Endothelial cell of umbilical vein (primary cell): ENCODE measurements at places on chromosomes 5 and 9. TPM values are rescaled to one million over a fixed set of nuclear protein-coding genes. Genes with fewer than 3 reads are reported as not detected.

DNA sequence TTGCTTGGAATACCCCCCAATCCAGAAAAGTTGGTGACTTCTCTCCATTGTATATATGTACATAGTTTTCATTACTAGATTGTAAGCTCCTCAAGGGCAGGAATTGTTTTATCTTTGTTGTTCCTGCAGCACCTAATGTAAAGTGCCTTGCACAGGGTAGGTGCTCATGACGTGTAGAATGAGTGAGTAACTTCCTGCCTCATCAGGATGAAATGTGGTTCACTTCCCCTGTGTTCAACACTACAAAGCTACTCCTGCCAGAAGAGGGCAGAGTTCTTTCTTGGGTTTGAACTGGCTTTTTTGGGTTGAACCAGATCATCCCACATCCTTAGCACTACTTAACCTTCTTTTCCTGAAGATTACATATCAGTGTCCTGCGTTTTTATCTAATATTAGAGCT, 23.9 kb downstream of the GTF3C4 start:
- H3K27ac ChIP-seq = no peak overlapping the region
- H3K36me3 ChIP-seq = peaks cover 6% of the 10 kb centered on the region
- no peak for DNase-seq
- H3K4me3 ChIP-seq = no peak overlapping the region
- H3K4me1 ChIP-seq = no peaks in the 10 kb centered on the region

DNA sequence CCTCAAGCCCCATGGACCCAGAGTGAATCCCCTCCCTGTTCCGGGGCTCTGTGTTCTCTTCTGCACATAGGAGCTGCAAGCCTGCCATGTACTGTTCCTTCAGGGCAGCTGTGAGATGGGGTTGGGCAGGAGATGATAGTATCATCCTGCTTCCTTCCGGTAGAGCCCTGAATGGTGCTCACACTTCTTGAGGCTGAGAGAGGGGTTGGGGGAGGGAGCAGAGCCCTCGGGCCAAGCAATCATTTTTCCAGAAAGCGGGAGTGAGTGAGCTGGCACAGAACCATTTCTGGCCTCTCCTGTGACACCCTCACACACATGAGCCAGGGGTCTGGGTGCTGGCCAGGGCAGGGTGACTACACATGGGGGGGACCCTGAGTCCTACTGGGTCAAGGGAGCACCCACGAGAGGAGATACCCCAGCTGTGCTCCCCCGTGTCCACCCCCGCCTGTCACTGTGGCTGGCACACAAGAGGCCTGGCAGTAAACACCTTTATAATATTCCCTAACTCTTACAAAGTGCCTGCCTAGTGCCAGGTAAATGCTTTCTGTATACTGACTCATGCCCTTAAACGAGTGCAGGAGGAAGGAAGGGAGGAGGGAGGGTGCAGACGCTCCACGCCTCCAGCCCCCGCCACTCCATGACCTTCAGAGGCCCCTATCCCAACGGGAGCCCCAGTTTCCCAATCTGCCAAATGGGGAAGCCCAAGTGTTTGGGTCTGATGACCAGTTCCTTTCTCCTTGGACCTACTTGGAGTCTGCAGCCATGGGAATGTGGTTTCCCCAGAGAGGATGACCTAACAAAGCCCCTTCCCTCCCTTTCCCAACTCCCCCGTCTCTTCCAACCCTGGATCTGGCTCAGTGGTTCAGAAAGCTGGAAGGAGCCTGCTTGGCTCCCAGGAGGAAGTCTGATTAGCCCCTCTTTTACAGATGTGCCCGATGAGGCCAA, 15.5 kb downstream of the AKNA start:
- no peak overlapping the region for H3K4me3 ChIP-seq
- H3K27ac ChIP-seq = peak overlapping the region; percentile 17
- H3K4me1 ChIP-seq = peaks cover 18% of the 10 kb centered on the region
- H3K36me3 ChIP-seq = peaks cover 21% of the 10 kb centered on the region
- H3K27me3 ChIP-seq = no peaks in the 10 kb centered on the region
- DNase-seq = peak; percentile 13

RAD17 gene
- 18.4 and 21.9 TPM in 2 replicates for total RNA-seq

GRCh38 chr5:163458778-163459385, 1.0 kb downstream of the NUDCD2 start:
- no peaks in the 10 kb centered on the region for H3K27me3 ChIP-seq
- H3K4me3 ChIP-seq = peak overlapping the region; percentile 92
- no peaks in the 10 kb centered on the region for H3K36me3 ChIP-seq
- peaks cover 21% of the 10 kb centered on the region for H3K4me1 ChIP-seq

DNA sequence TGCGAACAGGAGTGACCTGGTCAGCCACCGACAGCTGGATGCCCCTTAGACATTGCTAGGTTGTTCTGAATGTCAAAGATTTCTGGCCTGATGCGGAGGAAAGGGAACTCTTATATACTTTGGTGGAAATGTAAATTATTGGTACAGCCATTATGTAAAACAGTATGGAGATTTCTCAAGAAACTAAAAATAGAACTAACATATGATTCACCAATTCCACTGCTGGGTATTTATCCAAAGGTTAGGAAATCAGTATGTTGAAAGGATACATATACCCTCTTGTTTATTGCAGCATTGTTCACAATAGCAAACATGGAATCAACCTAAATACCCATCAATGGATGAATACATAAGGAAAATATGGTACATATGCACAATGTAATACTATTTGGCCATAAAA, 31.8 kb downstream of the DMRT3 start:
- H3K27me3 ChIP-seq = no peaks in the 10 kb centered on the region
- DNase-seq = no peak
- no peak overlapping the region for H3K4me3 ChIP-seq
- no peak overlapping the region for H3K27ac ChIP-seq

FCN2 gene
- not detected in 2 replicates for total RNA-seq

GRCh38 chr5:180594311-180595045, 3.2 kb upstream of the SCGB3A1 start:
- H3K27me3 ChIP-seq = peaks cover 31% of the 10 kb centered on the region
- no peaks in the 10 kb centered on the region for H3K4me1 ChIP-seq
- DNase-seq = no peak
- H3K27ac ChIP-seq = no peak overlapping the region
- H3K4me3 ChIP-seq = no peak overlapping the region

GRCh38 chr9:37534901-37535300, 41.3 kb downstream of the FBXO10 start:
- no peak for DNase-seq
- H3K4me3 ChIP-seq = no peak overlapping the region
- H3K4me1 ChIP-seq = no peaks in the 10 kb centered on the region
- no peak overlapping the region for H3K27ac ChIP-seq
- H3K27me3 ChIP-seq = no peaks in the 10 kb centered on the region

GRM6 gene
- not detected in 2 replicates for total RNA-seq

PCDHB14 gene
- total RNA-seq = 0.55 and 1.0 TPM in 2 replicates

PDLIM4 gene
- 65.7 and 69.8 TPM in 2 replicates for total RNA-seq

CLIC3 gene
- total RNA-seq = not detected in 2 replicates

SLC2A8 gene
- 17.0 and 19.3 TPM in 2 replicates for total RNA-seq

- H3K27ac ChIP-seq = no peak overlapping the region
- DNase-seq = no peak
- no peak overlapping the region for H3K4me3 ChIP-seq
- no peaks in the 10 kb centered on the region for H3K36me3 ChIP-seq
- no peaks in the 10 kb centered on the region for H3K4me1 ChIP-seq
Observed at GRCh38 chr5:169494941-169495548, 88.5 kb upstream of the SPDL1 start.

- H3K4me1 ChIP-seq = peaks cover under 1% of the 10 kb centered on the region
- no peak overlapping the region for H3K27ac ChIP-seq
- no peak for DNase-seq
- H3K36me3 ChIP-seq = no peaks in the 10 kb centered on the region
- no peak overlapping the region for H3K4me3 ChIP-seq
Observed at GRCh38 chr5:149416987-149417710, 38.1 kb upstream of the IL17B start.

GRCh38 chr9:93009337-93010015, 49.0 kb upstream of the SUSD3 start:
- DNase-seq = no peak
- H3K27ac ChIP-seq = no peak overlapping the region
- H3K36me3 ChIP-seq = no peaks in the 10 kb centered on the region
- H3K4me3 ChIP-seq = no peak overlapping the region
- H3K27me3 ChIP-seq = no peaks in the 10 kb centered on the region

GRCh38 chr5:33938507-33938796, 2.3 kb downstream of the RXFP3 start:
- peaks cover 49% of the 10 kb centered on the region for H3K27me3 ChIP-seq
- no peak overlapping the region for H3K27ac ChIP-seq
- H3K4me3 ChIP-seq = no peak overlapping the region
- no peak for DNase-seq

- DNase-seq = no peak
- H3K27ac ChIP-seq = no peak overlapping the region
- no peaks in the 10 kb centered on the region for H3K36me3 ChIP-seq
- no peak overlapping the region for H3K4me3 ChIP-seq
Observed at GRCh38 chr5:59182760-59183159, 599.9 kb downstream of the RAB3C start.

GRCh38 chr5:17796757-17797396, 162.6 kb downstream of the TAF11L14 start:
- peak; percentile 77 for DNase-seq
- H3K36me3 ChIP-seq = no peaks in the 10 kb centered on the region
- H3K27ac ChIP-seq = no peak overlapping the region
- no peaks in the 10 kb centered on the region for H3K27me3 ChIP-seq
- peaks cover 3% of the 10 kb centered on the region for H3K4me1 ChIP-seq

SMIM32 gene
- total RNA-seq = not detected in 2 replicates

DNA sequence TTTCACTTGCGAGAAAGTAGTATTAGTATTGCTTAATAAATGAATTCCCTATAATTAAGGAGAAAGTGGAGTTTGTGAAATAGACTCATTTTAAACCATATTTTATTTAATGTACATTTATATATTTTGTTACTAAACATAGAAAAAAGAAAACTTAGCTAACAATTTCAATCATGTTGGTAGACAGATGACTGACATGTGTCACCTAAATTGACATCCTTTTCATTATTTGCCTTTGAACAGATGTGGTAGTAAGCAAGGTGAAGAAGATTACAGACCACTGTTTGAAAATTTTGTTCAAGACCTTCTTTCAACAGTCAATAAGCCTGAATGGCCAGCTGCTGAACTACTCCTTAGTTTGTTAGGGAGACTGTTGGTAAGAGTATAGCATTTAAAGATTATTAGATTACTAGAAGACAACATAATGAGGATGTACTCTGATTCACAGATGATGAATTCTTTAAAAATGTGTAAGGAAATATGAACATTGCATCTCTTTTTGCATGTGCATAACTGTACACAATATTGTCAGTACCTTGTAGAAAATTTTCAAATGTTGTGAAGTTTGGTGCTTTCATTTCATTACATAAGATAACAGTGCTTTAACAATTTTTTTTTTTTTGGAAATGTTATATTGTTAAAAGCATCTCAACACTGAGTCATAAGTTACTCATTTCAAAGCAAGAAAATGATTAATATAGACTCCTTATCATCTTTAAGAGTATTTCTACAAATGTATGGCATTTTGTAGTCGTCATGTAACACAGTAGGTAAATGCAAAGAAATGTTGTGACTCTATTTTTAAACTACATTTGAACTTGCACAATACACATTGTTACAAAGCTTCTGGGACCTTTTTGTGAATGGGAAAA, 139.5 kb downstream of the NIPBL start:
- peaks cover 2% of the 10 kb centered on the region for H3K36me3 ChIP-seq
- H3K27ac ChIP-seq = no peak overlapping the region
- no peak overlapping the region for H3K4me3 ChIP-seq
- no peaks in the 10 kb centered on the region for H3K27me3 ChIP-seq
- DNase-seq = no peak

ANKRD18B gene
- 10.9 and 12.2 TPM in 2 replicates for total RNA-seq

PGM5 gene
- total RNA-seq = 1.4 and 1.9 TPM in 2 replicates

DNA sequence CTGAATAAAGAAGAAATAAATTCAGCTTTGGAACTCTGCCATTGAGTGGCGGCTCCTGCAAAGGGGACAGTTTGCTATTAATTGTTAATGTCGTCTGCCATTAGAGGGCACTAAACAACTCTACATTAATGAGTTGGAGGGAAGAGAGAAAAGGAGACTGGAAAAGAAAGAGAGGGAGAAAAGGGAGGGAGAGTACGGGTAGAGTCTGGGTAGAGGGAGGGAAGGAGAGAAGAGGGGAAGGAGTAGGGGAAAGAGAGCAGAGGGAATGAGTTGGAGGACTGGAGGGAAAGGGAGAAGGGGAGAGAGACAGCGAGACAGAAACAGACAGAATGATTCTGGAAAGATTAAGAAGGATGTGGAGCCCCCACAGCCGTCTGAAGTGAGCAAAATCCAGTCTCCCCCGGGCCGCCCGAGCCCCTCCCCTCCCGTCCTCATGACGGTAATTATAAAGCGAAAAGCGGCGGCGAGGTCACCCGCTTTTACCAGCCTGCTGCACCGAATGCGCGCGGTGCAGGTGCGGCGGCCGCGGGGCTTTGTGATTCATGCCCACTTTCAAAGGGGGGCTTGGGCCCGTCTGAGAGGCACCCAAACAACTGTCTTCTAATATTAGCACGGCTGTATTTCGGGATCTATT, 1.9 kb upstream of the FST start:
- H3K36me3 ChIP-seq = no peaks in the 10 kb centered on the region
- no peak overlapping the region for H3K27ac ChIP-seq
- H3K4me3 ChIP-seq = peak overlapping the region; percentile 54
- DNase-seq = peak; percentile 72
- peaks cover 34% of the 10 kb centered on the region for H3K27me3 ChIP-seq

DNA sequence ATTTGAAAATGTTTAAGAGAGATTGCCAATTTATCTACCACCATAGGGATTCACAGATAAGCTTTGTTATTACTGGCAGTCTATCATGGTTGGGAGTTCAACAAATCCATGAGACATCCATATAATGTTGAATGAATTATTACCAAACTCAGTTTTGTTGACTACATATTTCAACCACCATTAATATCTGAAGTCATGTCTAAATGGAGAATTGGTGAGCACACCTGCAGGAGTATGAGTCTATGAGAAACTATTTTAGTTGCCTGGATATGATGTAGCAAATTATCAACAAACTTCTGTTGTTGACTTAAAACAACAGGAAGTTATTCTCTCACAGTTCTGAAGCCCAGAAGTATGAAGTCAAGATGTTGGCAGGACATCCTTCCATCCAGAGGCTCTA, 126.8 kb upstream of the FBXL7 start:
- H3K4me3 ChIP-seq = no peak overlapping the region
- no peak overlapping the region for H3K27ac ChIP-seq
- peaks cover 5% of the 10 kb centered on the region for H3K4me1 ChIP-seq
- peak; percentile 23 for DNase-seq
- H3K27me3 ChIP-seq = no peaks in the 10 kb centered on the region
- H3K36me3 ChIP-seq = no peaks in the 10 kb centered on the region

GRCh38 chr9:105636331-105636730, 25.9 kb upstream of the TAL2 start:
- no peaks in the 10 kb centered on the region for H3K4me1 ChIP-seq
- H3K36me3 ChIP-seq = no peaks in the 10 kb centered on the region
- H3K27me3 ChIP-seq = no peaks in the 10 kb centered on the region
- H3K4me3 ChIP-seq = no peak overlapping the region
- DNase-seq = peak; percentile 15

ABLIM3 gene
- 25.7 and 42.1 TPM in 2 replicates for total RNA-seq

GRCh38 chr5:135133698-135134515, 99.9 kb upstream of the PITX1 start:
- no peaks in the 10 kb centered on the region for H3K4me1 ChIP-seq
- no peak for DNase-seq
- H3K36me3 ChIP-seq = no peaks in the 10 kb centered on the region

BAAT gene
- total RNA-seq = not detected in 2 replicates

- no peaks in the 10 kb centered on the region for H3K27me3 ChIP-seq
- H3K27ac ChIP-seq = no peak overlapping the region
- H3K4me1 ChIP-seq = peaks cover 15% of the 10 kb centered on the region
- H3K4me3 ChIP-seq = no peak overlapping the region
- DNase-seq = peak; percentile 68
Observed at GRCh38 chr9:14428781-14429230, 114.9 kb upstream of the NFIB start.

GRK6 gene
- total RNA-seq = 36.4 and 37.0 TPM in 2 replicates

- peak; percentile 8 for DNase-seq
- H3K36me3 ChIP-seq = no peaks in the 10 kb centered on the region
- H3K27ac ChIP-seq = no peak overlapping the region
- no peak overlapping the region for H3K4me3 ChIP-seq
Observed at GRCh38 chr9:125835655-125836054, 88.5 kb downstream of the PBX3 start.
